ENCODE measurements at places on chromosomes 7 and 10.

- DNase-seq, result no peak
Measured at GRCh38 chr7:101936223-101936610, 118.8 kb downstream of the CUX1 start.

GRCh38 chr7:22393913-22394729, 37.2 kb upstream of the RAPGEF5 start:
- no peak for DNase-seq

- DNase-seq, result no peak
Measured at GRCh38 chr7:46900312-46901263, 681.3 kb downstream of the TNS3 start.

DNA sequence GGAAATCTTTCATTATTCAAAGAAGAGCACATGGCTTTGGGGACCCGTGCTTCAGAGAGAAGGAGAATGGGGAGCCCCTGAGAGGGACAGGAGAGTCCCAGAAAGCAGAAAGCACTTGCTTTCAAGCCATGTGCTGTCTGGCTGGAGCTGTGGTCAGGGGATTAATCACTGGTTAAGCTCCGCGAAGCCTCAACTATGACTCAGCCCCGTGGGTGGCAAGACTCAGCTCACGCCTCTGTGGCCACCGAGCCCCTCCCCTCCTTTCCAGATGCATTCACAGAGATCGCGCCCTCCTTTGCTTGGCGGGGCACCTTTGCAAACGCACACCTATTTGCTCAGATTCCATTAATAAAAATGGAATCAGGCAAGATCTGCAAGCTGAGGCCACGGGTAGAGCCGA, 202.9 kb upstream of the TCERG1L start:
- DNase-seq, result no peak

DNA sequence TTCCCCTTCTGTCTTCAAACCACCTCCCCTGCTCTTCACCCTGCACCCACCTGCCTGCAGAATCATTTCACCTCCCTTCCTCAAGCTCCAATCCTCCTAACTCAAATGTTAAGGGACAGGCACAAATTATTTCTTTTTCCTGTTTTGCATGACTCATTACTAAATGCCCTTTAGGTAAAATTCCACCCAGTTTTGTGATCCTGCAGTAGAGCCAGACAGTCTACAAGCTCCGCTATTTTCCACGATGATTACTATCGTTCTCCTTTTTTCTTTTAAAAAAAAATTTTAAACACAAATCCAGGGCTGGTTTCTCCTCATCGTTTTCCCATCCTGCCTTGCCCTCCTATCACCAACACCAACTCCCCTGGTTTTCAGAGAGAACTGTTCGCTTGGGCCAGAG, 186.8 kb upstream of the YAE1 start:
- no peak for DNase-seq
